ENCODE measurements at places on chromosomes 12 and 14. TPM values are rescaled to one million over a fixed set of nuclear protein-coding genes. Genes with fewer than 3 reads are reported as not detected.

GRCh38 chr12:86543716-86544115, 287.5 kb upstream of the MGAT4C start:
- DNase-seq, result no peak

GRCh38 chr12:32134101-32134888, 27.6 kb downstream of the BICD1 start:
- DNase-seq, result no peak

DNA sequence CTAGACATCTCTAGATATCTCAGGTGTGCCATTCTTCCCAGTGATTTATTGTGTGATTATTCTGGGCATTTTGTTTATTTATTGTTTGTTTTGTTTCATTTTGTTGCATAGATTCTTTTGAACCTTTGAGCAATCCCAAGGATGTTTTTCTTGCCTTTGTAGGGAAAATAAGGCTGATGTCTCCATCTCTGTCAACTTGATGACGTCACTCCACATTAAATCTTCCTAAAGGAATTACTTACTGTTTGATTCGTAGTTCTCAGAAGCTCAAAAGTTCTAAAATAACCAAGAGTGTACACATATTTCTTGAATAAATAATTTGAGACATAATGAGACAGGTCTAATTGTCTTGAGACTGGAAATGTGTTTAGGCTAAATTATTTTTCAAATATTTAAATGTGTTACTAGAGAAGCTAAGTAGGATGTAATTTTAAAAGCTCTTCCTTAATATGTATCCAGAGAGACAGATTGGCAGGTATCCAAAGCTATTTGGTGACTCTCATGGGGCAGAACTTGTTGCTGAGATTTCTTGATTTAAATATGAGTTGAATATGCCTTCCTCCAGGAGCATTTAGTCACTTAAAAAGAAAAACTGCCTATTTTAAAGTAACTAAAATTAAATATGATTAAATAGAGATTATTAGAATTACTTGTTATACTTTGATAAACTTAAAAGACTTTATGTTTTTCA, 128.7 kb downstream of the CNTN1 start:
- DNase-seq, result no peak

DEPDC4 gene
- not detected for total RNA-seq

OXA1L gene
- 72.2 TPM for total RNA-seq

VDR gene
- 10.3 TPM for total RNA-seq

SMCO2 gene
- total RNA-seq, result not detected

PCBP2 gene
- total RNA-seq, result 326 TPM

All from thoracic aorta (tissue), 2 donors.